Left lobe of liver (tissue), 2 donors: ENCODE measurements at places on chromosomes 2 and 18. TPM values are rescaled to one million over a fixed set of nuclear protein-coding genes. Genes with fewer than 3 reads are reported as not detected.

GRCh38 chr2:105274046-105274445, 32.5 kb downstream of the GPR45 start:
- no peak for DNase-seq

Gene PKDCC
- total RNA-seq, result 14.2 TPM

DNA sequence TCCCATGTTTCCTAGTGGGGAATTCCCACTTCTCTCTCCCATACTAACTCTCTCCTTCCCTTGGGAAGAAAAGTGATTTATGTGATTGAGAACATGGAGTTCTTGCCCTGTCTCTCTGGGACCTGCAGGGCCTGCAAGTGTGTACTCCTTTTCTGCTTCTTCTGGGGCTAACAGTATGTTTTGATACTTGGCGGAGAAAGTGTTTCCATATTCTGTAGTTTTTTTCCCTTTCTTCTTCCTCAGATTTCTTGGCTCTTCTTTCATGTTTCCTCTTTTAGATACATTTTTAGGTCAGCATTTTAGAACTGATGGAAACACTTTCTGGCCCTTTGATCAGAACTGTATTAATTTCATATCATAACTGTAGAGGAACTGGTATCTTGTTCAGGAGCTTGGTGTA, 352.2 kb downstream of the DLGAP1 start:
- DNase-seq, result no peak

Gene CTNNA2
- not detected for total RNA-seq

GRCh38 chr2:8641301-8641965, 40.4 kb upstream of the ID2 start:
- DNase-seq, result no peak

Gene CAPN14
- not detected for total RNA-seq

DNA sequence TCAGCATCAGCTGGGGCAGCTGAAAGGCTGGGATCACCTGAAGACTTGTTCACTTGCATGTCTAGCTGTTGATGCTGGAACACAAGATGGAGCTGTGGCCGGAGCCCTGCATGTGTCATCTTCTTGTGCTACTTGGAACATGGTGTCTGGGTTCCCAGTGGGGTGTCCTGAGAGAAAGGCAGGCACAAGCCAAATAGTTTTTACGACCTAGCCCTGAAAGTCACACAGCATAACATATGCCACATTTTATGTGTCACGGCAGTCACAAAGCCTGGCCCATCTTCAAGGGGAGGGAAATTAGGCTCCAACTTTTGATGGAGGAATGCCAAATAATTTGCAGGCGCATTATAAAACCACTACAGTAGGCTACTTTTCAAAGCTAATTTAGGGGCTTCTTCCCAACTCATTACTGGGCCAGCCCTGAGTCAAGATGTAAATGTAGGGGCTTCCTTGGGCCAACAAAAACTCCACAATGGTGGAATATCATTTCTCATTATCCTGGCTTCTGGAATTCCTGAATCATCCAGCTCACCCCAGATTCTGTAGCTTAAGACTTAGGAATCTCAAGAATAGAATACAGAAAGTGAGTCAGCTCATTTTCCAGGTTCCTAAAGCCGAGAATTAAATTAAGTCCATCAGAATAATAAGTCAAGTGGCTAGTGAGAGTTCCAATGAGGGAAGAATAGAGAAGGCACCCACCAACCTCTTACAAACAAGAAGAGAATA, 543.0 kb downstream of the TNS1 start:
- DNase-seq, result no peak

- DNase-seq, result peak; percentile 79
These were observed 73.1 kb downstream of the CACNB4 start for GRCh38 chr2:152025678-152026287.

DNA sequence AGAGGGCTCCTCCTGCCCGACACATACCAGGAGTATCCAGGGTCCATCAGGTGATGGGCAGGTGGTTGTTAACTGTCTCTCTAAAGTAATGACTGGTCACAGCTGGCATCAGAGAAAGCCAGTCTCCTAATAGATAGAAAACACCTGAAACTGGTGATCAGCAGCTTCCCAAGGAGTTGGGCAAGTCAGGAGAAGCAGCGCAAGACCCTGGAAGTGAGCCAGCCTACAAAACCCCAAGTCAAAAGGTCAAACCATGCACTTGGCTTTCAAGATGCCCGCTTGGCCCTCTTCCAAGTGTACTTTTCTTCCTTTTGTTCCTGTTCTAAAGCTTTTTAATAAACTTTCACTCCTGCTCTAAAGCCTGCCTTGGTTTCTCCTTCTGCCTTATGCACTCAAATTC, 815.2 kb downstream of the DCDC2C start:
- no peak for DNase-seq

DNA sequence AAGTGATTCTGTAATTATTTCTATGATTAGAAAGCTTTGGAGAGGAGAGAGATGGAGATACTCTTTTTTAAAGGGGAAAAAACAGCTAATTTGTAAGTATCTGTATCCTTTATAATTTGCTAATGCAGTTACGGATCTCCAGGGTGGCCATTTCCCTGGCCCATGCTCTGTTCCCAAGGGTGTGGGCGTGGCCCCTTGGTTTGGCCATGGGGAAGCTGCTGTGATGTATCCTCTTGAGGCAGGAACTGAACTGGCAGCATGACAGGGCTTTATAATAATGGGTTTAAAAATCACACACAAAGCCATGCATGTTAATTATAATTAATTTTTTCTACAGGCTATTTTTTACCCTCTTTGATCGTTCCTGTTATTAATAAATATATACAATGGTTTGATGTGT, 27.0 kb downstream of the TRAPPC12 start:
- no peak for DNase-seq

Gene ELOA2
- not detected for total RNA-seq

GRCh38 chr18:40096675-40097074, 1858.4 kb upstream of the PIK3C3 start:
- DNase-seq, result no peak

Gene CDKL4
- total RNA-seq, result not detected

Gene DNAH6
- 1.9 TPM for total RNA-seq

DNA sequence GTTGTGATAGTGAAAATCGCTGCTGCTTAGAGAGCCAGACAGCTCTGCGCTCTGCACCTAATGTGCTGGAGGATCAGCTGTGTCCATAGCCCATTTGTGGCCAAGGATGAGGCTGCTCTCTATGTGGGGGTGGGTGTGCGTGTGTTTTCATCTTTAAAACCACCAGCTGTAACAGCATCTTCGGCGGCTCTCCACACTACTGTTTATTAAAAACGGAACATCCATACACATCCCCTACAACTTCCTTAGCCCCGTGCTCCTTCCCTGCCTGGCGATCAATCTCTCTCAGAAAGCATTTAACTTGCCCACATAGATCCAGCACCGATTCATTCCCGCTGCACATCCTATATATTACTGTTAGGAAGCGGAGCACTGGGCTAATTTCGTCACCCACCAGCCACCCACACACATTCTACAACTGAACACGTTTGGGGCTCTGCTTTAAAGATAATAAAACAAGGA, 1.6 kb downstream of the CELF4 start:
- DNase-seq, result no peak

Gene ZBTB7C
- total RNA-seq, result 1.2 TPM

Gene NDUFV2
- 151 TPM for total RNA-seq

DNA sequence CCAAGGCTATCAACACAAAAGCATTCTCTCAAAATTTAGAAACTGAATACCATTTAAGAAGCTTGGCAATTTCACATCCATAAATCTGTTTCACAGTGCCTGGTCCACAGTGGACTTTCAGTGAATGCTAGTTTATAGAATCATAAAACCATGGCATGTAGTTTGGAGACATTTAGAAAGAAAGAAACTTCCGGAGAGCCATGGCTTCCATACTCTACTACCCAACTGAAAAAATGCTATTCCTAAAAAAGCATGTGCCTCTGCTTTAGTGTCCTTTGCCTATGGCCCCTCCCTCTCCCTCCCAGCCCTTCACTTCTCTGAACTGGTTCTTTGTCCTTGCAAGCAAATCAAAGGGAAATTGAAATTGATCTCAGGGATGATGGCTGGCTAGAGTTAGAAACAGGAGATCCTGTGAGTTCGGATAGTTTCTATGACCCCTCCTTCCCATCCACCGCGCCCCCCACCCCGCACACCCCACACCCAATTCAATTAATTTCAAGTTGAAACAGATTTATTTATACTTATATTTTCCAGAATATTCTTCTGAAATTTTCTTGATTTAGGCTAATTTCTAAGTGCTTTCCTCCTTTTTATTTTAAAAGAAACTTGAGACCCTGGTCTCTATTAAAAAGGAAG, 248.3 kb downstream of the TRIB2 start:
- no peak for DNase-seq

DNA sequence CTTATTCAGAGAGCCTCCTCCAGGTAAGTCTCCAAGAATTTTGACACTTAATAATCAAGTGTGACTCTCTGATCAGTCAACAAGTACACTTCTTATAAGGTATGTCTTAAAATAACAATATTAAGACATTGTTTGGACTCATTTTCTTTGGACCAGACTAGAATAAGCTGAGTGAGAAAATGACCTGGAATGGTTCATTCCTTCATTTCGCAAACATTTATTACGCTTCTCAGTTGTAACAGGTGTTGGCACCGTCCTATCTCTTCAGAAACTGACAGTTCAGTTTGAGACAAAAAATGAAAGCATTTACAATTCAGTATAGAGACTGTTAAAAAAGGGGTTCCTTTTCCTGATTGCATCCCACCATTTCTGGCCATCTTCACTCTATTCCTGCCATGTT, 46.6 kb downstream of the TSPYL6 start:
- DNase-seq, result no peak

- DNase-seq, result no peak
These were observed 85.3 kb upstream of the TWSG1 start for GRCh38 chr18:9249254-9249653.

DNA sequence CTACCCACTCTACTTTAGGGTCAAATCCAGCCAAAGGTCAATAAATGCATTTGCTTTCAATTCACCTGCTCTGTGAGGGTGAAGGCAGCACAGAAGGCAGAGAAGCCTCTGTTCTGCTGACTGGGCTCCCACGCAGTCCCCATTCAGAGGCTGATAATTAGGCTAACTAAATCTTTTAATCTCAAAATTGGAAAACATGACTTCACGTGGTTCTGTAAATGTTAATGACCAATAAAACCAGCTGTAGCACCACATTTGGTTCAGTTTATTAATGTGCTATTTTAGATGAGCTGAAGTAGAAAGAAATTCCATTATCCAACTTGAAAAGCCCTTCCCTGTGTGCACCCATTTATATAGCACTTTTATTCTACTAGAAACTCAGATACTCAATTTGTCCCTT, 310.6 kb downstream of the C1D start:
- DNase-seq, result no peak

GRCh38 chr2:141557329-141558095, 573.3 kb downstream of the LRP1B start:
- no peak for DNase-seq

GRCh38 chr18:45241982-45242565, 373.2 kb upstream of the SLC14A2 start:
- no peak for DNase-seq

Gene UGT1A6
- total RNA-seq, result 181 TPM

DNA sequence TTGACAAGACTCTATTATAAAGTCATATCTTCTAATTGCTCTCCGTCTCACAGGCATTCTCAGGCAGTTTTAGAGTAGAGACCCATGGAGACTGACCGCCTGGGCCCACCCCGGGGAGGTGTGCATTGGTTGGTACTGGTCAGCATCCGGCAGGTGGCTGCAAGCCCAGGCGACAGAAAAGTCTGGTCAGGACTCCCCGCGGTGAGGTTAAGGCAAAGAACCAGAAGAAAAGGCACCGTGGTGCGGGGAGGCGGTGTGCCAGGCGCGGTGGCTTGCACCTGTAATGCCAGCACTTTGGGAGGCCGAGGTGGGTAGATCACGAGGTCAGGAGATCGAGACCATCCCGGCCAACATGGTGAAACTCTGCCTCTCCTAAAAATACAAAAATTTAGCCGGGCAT, 32.5 kb downstream of the AMER3 start:
- no peak for DNase-seq

DNA sequence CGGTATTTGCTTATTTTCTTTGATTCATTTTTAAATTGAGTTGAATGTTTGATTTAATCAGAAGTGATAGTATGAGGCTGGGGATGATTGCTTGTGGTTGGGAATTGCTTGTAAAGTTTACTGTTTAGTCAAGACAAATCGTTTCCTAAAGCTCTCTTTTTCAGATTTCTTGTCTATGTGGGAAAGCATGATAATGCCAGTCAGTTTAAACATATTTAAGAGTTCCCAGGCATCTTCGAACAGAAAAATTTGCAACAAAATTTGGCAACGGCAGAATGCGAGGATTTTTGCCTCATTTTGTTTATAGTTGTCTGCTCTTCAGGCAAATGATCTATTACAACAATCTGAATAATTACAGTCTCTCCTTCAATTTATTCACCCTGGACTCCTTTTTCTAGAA, 22.5 kb downstream of the EPAS1 start:
- no peak for DNase-seq

Gene IL1F10
- total RNA-seq, result not detected

GRCh38 chr2:74036450-74037195, 51.9 kb downstream of the TET3 start:
- no peak for DNase-seq

GRCh38 chr2:48467637-48468036, 62.3 kb upstream of the STON1 start:
- DNase-seq, result no peak

DNA sequence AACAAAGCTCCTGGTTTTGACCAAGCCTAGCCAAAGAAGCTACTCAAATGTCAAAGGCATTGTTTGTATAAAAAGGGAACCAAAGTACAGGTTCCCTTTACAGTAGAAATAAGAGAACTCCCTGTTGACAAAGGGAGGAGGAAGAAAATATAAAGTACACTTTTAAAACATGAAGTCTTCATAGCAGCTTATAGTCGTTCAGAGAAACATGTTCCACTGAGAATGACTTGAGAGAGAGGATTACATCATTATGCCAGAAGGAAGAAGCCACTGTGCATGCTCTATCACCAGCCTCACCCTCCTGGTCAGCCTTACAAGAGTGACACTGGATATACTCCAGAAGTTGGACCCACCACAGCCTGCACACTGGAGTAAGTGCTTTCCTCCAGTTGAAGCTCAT, 2.5 kb upstream of the DHRS9 start:
- DNase-seq, result no peak

GRCh38 chr2:12539776-12540562, 176.8 kb upstream of the TRIB2 start:
- no peak for DNase-seq

DNA sequence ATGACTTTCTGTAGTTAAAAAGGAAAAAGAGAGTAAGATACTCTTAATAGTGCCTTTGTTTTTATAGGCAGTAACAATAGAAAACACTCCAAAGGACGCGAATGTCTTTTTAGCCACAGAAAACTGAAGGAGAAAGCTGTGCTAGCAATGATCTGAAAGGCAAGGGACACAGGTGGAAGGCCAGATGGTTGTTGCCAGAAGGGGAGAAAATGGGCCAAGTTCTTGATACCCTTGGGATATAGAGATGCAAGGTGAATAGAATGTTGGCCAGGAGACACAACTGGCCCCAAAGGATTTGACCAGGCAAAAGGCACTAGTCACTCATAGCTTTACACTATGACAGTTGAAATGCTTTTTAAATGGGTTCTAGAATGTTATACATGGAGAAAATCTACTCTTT, 180.0 kb downstream of the NRXN1 start:
- no peak for DNase-seq

Gene CROCC2
- total RNA-seq, result 0.05 TPM

Gene MARCHF4
- not detected for total RNA-seq

- peak; percentile 52 for DNase-seq
These were observed 207.1 kb downstream of the TDRD15 start for GRCh38 chr2:21330786-21331391.

GRCh38 chr2:24490690-24491541, at the start of gene NCOA1:
Gene NCOA1, plus strand, starts transcription at chr2:24491254. Its CDS starts 167,424 bp downstream, at chr2:24658678.
- peak; percentile 95 for DNase-seq

Gene LYG2
- total RNA-seq, result not detected

Gene CHRNA1
- total RNA-seq, result not detected
